ENCODE measurements at places on chromosomes 13 and 19.

GRCh38 chr19:28221736-28222135, 991.2 kb downstream of the UQCRFS1 start:
- DNase-seq, result no peak

DNA sequence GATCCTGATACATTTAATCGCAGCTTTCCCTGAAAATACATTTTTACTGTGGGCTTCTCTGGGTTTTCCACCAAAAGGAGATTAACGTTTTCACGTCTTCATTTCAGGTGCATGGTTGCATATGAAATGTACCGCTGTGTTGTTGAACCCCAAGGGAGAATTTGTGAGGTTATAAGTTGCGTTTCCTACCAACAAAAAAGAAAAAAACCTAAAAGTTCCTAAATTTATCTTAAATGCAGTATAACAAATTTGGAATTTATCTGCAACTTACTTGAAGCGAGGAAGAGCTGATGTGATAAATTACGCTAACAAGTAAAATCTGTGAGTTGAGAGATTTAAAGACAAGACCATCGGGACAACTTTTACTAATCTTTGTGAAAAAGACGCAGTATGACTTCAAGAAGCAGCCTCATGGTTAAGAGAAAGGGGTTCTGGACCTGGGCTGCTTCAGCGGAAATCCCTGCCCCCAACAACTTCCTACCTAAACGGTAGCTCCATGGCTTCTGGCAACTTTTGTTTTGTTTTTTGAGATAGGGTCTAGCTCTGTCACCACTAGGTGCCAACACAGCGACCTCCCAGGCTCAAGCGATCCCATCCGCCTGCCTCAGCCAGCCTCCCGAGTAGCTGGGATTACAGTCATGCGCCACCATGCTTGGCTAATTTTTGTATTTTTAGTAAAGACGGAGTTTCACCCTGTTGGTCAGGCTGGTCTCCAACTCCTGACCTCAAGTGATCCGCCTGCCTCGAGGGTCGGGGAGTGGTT, 958 bp upstream of the OBI1 start:
- peak; percentile 58 for DNase-seq

DNA sequence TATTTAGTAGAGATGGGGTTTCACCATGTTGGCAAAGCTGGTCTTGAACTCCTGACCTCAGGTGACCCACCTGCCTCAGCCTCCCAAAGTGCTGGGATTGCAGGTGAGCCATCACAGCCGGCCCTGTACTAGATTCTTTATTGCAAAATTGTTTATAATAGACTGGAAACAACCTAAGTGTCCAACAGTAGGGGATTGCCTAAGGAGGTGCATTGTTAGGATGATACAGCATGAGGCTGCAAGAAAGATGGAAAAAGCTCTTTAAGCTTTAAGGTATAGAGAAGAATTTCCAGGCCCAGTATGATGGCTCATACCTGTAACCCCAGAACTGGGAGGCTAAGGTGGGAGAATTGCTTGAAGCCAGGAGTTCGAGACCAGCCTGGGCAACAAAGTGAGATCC, 8.2 kb downstream of the BCAT2 start:
- DNase-seq, result no peak

DNA sequence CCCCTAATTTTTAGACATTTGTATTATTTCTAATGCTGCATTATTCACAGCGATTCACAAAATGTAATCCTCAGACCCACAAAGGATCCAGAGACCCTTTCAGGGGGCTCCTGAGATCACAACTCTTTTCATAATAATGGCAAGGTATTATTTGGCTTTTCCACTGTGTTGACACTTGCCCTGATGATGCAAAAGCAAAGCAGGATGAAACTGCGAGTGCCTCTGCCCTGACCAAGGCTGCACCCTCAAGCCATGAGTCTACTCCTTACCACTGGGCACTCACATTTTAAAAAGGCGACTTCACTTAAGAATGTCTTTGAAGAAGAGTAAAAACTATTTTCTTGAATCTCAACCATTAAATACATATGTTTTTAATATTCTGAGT, 11.4 kb downstream of the ELF1 start:
- DNase-seq, result no peak

- no peak for DNase-seq
These were observed 9.4 kb upstream of the WDR18 start for GRCh38 chr19:974564-975257.

GRCh38 chr19:1000095-1000494, at the start of gene GRIN3B:
Gene GRIN3B (plus strand): TSS chr19:1000419. CDS start chr19:1000438, 19 bp downstream.
- peak; percentile 87 for DNase-seq

DNA sequence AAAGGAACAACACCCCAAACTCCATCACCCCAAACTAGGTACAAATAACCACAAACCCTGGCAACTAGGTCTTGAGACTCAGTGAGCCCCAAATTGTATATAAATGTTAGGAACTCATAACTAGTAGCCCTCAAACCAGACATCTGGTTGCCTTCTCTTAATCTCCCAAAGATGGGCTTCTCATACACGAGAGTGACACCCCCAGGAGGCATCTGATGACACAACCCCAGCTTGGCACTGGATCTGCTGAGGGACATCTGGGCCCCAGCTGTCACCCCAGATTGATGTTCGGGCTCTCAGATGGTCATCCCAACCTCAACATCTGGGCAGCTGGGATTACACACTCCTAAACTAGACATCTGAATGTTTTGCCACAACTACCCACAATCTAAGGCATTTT, 14.8 kb downstream of the RABAC1 start:
- no peak for DNase-seq

DNA sequence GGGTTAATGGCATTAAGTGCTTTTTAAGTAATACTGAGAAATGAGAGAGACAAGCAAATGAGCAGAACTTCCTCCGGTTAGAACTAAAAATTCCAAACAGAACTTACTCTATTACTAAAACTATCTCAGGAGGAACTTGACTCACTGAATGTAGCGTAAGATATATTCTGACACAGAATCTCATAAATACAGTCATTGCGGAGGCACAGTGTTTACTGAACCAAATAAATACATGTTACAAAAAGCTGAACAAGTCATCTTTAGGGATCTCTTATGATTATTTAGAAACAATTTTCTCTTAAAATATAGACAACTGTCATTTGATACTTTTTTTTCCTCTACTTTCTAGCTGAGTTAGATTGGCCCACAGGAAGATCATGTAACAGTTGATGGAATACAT, 283.1 kb downstream of the KLF12 start:
- no peak for DNase-seq

DNA sequence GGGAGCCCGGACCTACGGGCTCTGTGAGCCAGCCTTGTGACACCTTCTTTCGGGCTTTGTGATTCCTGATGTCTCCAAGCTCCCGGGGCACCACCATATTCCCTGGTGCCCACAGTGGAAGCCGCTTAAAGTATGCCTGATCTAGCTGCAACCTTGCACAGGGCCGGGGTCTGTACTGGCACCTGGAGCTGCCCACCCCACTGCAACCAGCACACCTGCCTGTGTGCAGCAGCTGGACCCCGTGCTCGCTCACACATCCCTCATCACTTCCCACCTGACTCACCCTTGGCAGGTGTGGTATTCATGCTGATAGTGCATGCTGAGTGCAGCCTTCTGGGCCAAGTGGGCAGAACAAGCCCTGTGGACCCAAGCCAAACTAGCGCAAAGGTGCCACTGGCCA, 1981.1 kb upstream of the PCDH20 start:
- no peak for DNase-seq

DNA sequence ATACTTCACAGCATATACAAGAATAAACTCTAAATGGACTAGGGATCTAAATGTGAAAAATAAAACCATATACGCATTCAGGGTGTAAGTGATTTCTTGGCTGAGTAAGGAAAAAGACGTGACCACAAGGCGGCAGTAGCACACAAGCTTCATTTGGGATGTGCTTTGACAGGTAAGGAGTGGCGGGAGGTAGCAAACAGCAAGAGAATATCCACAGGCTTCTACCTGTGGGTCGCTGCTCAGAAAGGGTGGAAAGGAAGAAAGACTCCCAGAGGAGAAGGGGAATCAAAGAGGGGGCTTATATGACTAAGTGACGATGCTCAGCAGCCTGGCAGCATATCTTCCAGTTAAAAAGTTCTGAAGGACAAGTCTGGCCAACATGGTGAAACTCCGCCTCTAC, 2.5 kb upstream of the ZNF121 start:
- peak; percentile 75 for DNase-seq

- no peak for DNase-seq
These were observed 160.5 kb downstream of the OLFM4 start for GRCh38 chr13:53189162-53189561.

- no peak for DNase-seq
These were observed 9.9 kb upstream of the RCBTB2 start for GRCh38 chr13:48542581-48543341.

GRCh38 chr13:68023838-68024581, 793.9 kb upstream of the PCDH9 start:
- DNase-seq, result no peak

- no peak for DNase-seq
These were observed 15.3 kb upstream of the ZNF77 start for GRCh38 chr19:2960120-2960519.

DNA sequence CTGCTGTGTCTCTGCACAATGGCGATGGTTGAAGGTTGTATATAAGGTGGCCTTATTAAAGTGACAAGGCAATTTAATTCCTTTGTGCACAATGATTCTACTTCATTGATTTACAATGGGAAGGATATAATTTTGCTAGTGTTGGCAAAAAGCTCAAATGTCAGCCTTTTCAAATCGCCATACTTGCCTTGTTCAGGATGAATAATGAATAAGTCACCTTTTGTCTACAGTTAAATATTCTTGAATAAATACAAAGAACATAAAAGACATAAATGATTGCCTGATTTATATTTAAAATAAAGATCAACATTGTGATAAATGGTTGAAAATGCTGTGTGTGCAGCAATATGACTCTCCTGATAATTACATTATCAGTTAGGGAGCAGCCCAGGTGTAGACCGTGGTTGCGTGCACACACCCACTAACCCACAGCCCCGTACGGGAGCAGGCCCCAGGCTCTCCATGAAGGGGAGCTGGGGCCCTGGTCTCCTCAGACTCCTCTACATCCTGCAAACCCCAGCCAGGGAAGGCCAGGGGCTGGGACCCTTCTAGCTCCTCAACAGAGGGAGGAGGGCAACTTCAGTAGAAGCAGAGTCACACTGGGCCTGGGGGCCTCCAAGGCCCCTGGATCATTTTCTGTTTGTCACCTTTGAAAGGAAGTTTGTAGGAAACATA, 64.9 kb downstream of the TEX29 start:
- DNase-seq, result no peak

DNA sequence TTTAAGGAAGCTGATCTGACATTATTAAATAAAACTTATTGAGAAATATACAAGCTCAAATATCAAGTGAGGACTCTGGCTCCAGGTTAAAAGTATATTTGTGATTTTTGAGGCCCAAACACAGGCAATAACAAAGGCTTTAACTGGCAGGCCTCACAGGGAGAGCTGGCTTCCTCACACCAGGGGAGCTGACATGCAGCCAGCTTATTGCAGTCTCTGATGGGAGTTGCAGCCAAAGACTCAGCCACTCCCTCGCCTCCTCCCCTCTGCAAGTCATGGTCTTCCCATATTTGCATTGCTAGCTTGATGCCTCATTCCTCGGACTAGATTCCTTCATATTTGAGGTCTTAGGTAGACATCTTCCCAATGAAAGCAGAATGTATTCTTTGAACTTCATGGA, 647.1 kb upstream of the SLITRK6 start:
- no peak for DNase-seq

- DNase-seq, result no peak
These were observed 68.7 kb downstream of the ACSBG2 start for GRCh38 chr19:6204212-6204611.

GRCh38 chr19:4688587-4688986, 18.4 kb upstream of the MYDGF start:
- DNase-seq, result no peak

DNA sequence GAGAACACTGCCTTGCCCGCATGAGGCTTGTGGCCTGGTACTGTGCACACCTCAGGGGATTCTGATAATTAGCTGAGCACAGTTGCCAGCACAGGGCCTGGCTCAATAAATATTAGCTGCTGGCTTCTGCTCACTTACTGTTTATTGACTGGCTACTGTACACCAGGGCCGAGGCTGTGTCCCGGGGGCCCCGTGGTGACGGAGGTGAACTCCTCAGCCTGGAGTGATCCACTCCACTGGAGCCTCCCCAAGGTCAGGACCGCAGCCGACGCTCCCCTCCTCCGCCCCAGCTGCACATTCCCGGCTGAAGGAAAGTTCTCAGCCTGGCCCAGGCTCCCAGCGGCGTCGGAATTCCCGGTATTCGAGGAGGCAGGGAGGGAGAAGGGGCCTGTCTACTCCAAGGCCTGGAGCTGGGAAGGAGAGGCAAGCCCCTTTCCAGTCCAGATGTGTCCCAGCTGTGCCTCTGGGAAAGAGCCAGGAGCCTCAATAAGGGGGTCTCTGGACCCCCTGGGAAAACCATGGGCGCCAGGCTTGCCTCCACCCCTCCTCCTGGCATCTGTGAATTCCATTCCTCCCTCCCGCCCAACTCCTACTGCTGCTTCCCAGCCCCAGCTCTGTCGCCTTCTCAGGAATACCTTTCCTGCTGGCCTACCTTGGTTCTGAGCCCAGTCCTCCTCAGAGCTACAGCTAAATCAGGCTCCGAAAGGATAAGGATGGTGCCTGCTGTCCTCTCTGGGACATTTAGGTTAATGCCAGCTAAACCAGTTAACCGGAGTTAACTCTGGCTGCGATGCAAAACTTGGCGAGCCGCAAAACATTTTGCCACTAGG, 7.3 kb downstream of the RPS16 start:
- no peak for DNase-seq

DNA sequence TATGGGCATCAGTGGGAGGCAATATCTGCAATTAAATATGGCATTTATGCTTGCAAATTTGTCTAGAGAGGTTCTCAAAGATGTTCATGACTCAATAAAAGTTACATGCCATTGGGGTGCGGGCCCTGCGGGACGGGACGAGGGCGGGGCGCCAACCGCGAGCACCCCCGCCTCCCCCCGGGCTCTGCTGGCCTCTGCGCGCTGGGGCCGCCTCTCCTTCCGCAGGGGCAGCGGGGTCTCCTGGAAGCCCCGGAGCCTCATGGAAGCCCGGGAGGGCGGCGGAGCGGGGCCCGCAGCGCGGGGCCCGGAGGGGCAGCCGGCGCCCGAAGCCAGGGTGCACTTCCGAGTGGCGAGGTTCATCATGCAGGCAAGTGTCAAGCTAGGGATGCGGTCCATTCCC, 179.2 kb downstream of the TPTE2 start:
- DNase-seq, result no peak
